Psoas muscle (tissue), 8 donors: ENCODE measurements at places on chromosomes 12 and 14. TPM values are rescaled to one million over a fixed set of nuclear protein-coding genes. Genes with fewer than 3 reads are reported as not detected.

GRCh38 chr12:103499571-103499970, 3.8 kb upstream of the C12orf42 start:
- peaks cover 10% of the 10 kb centered on the region for H3K27me3 ChIP-seq
- no peak overlapping the region for H3K4me3 ChIP-seq
- DNase-seq, result no peak
- H3K4me1 ChIP-seq, result no peaks in the 10 kb centered on the region

The FOXN4 gene
- not detected for total RNA-seq

The DDX54 gene
- total RNA-seq, result 93.5 TPM

GRCh38 chr14:77980475-77981321, 180.8 kb downstream of the ADCK1 start:
- H3K4me1 ChIP-seq, result no peaks in the 10 kb centered on the region
- H3K4me3 ChIP-seq, result peak overlapping the region; percentile 55
- peaks cover 6% of the 10 kb centered on the region for H3K27me3 ChIP-seq

- no peak for DNase-seq
- no peaks in the 10 kb centered on the region for H3K36me3 ChIP-seq
- peaks cover 12% of the 10 kb centered on the region for H3K4me1 ChIP-seq
Observed at GRCh38 chr14:77375164-77375950, 1.5 kb downstream of the TMED8 start.

GRCh38 chr12:109943811-109944210, 43.7 kb downstream of the TCHP start:
- peaks cover 18% of the 10 kb centered on the region for H3K4me1 ChIP-seq
- no peak overlapping the region for H3K27ac ChIP-seq
- no peaks in the 10 kb centered on the region for H3K27me3 ChIP-seq
- no peak overlapping the region for H3K4me3 ChIP-seq
- no peak for DNase-seq

GRCh38 chr12:42758806-42759205, 169.3 kb upstream of the PRICKLE1 start:
- H3K27me3 ChIP-seq, result no peaks in the 10 kb centered on the region
- H3K36me3 ChIP-seq, result no peaks in the 10 kb centered on the region
- H3K4me3 ChIP-seq, result no peak overlapping the region
- DNase-seq, result no peak
- peaks cover 19% of the 10 kb centered on the region for H3K4me1 ChIP-seq

DNA sequence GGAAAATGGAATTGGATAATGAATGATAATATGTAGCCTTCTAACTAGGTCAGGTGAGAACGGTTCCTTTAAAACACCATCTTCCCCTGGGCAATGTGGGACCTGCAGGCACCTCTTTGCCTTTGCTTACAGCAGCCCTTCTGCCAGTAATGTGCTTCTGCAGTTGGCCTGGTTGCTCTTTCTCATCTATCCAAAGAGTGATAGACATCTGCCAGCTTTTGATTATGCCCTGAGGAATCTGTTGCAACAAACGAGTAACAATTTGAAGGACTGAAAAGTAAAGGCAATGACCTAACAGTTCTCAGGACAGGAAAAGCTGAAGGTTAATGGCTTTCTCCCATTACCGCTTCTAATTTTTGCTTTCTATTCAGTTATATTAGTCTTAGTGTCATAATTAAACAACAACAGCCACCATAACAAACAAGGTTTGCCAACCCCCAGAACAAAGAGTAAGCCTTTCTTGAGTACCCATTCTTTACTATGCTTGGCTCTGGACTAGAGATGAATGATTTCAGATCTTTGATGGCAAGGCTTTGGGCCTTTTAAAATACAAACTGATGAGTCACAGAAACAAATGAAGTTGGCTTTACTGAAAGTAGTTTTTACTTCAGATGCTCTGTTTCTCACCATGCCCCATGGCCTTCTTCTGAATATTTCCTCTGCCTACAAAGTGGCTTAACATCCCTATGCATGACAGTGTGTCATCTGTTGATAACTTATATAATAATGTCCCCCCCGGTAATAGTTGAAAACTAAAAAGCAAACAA, 76.1 kb upstream of the KRR1 start:
- no peaks in the 10 kb centered on the region for H3K27me3 ChIP-seq
- no peak overlapping the region for H3K4me3 ChIP-seq
- no peaks in the 10 kb centered on the region for H3K36me3 ChIP-seq
- no peak for DNase-seq

- no peak for DNase-seq
- no peak overlapping the region for H3K27ac ChIP-seq
Observed at GRCh38 chr14:32013083-32013482, 64.0 kb upstream of the ARHGAP5 start.

GRCh38 chr12:123269896-123270213, 1.8 kb downstream of the CDK2AP1 start:
- peaks cover 27% of the 10 kb centered on the region for H3K4me1 ChIP-seq
- H3K4me3 ChIP-seq, result peak overlapping the region; percentile 62
- H3K27me3 ChIP-seq, result no peaks in the 10 kb centered on the region
- H3K27ac ChIP-seq, result peak overlapping the region; percentile 44
- no peak for DNase-seq
- H3K36me3 ChIP-seq, result no peaks in the 10 kb centered on the region

GRCh38 chr14:93954900-93955849, 21.2 kb downstream of the ASB2 start:
- DNase-seq, result peak; percentile 54
- no peaks in the 10 kb centered on the region for H3K27me3 ChIP-seq
- H3K4me3 ChIP-seq, result no peak overlapping the region
- no peaks in the 10 kb centered on the region for H3K36me3 ChIP-seq
- H3K4me1 ChIP-seq, result peaks cover 88% of the 10 kb centered on the region
- peak overlapping the region; percentile 98 for H3K27ac ChIP-seq

DNA sequence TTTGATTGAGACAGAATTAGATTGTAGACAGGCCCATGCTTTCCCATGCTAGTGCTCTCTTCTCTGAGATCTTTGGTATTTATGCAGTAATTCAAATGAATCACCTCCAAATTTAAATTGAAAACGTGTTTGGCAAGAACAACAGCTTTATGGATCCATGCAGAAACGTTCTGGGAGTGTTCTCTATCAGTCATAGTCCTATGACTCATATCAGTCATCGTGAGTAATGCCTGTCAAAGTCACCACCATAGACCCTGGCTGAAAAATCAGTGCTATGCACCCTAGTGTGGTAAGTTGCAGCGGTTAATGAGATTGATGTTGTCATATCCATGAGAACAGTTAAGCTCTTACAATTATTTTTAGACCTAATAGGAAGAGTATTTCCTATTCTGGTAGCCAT, 90.1 kb upstream of the FOXG1 start:
- no peak overlapping the region for H3K27ac ChIP-seq
- H3K27me3 ChIP-seq, result no peaks in the 10 kb centered on the region
- no peaks in the 10 kb centered on the region for H3K36me3 ChIP-seq
- no peak overlapping the region for H3K4me3 ChIP-seq

The RIMKLB gene
- total RNA-seq, result 19.1 TPM

DNA sequence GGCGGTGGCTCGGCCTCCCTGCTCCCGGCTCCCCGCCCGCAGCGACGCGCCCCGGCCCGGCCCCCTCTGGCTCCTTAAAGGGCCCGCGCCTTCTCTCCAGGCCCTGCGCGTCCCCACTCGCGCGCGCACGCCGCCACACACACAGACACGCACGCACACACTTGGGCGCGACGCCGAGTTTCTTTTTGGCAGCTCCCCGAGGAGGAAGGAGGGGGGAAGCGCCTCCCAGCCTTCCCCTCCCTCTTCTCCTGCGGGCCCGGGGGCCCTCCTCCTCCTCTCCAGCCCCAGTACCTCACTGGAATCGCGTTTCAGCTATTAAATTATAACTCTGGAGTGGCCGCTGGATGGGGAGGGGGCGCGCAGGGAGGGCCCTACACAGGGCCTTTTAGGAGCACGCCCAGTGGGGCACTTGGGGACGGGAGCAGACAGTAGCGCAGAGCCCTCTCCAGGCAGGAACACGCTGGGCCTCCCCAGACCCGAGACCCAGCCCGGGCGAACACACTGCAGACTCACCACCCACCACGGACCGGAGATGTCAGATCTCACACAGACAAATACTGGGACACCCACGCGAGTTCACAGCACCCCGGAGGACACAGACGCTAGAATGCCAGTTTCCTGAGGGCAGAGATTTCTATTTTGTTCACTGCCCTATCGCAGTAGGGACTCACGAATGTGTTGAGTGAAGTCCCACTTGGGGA, 411 bp upstream of the NCOR2 start:
- H3K4me1 ChIP-seq, result peaks cover 29% of the 10 kb centered on the region
- peak overlapping the region; percentile 65 for H3K4me3 ChIP-seq
- H3K36me3 ChIP-seq, result no peaks in the 10 kb centered on the region

- H3K27me3 ChIP-seq, result no peaks in the 10 kb centered on the region
- no peak overlapping the region for H3K4me3 ChIP-seq
- no peaks in the 10 kb centered on the region for H3K4me1 ChIP-seq
- H3K36me3 ChIP-seq, result peaks cover 7% of the 10 kb centered on the region
- no peak overlapping the region for H3K27ac ChIP-seq
- DNase-seq, result no peak
Observed at GRCh38 chr14:100488057-100488456, 99.2 kb downstream of the BEGAIN start.

- no peaks in the 10 kb centered on the region for H3K36me3 ChIP-seq
- no peak overlapping the region for H3K27ac ChIP-seq
- H3K4me3 ChIP-seq, result no peak overlapping the region
- no peaks in the 10 kb centered on the region for H3K4me1 ChIP-seq
Observed at GRCh38 chr12:92593734-92594402, 108.9 kb upstream of the PLEKHG7 start.

DNA sequence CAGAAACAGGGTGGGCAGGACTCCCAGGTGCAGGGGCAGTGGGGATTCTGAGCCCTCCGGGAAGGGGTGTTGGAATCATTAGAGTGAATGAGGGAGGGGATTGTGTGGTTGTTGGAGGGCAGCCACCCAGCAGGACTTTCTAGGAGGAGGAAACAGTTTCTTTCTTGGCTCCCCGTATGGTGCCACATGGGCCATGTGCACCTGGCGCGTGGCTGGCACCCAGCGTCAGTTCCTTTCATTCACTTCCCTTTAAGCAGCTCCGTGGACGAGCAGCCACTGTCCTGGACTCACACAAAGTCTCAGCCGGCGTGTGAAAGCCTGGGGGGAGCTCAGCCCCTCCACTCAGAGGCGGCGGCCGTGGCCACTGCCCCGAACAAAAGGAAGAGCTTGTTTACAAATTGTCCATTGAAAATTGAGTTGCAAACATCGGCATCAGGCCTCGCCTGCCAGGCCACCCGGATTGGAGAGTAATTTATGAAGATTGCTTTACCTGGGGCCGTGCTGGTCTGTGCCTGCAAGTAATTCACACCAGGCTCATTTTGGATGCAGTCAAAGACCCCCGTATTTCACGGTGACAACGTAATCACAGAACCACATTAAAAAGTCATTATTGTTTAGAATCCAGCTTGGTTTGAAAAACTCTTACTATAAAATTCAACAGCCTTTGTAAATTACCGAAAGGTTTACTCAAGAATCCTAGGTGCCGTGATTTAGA, 101.7 kb upstream of the C14orf180 start:
- no peaks in the 10 kb centered on the region for H3K27me3 ChIP-seq
- H3K4me1 ChIP-seq, result no peaks in the 10 kb centered on the region
- DNase-seq, result no peak
- H3K36me3 ChIP-seq, result no peaks in the 10 kb centered on the region
- no peak overlapping the region for H3K27ac ChIP-seq
- H3K4me3 ChIP-seq, result no peak overlapping the region

The MGST1 gene
- 12.2 TPM for total RNA-seq

GRCh38 chr12:113818283-113818682, 147.8 kb downstream of the RBM19 start:
- no peak for DNase-seq
- no peaks in the 10 kb centered on the region for H3K4me1 ChIP-seq
- H3K36me3 ChIP-seq, result peaks cover 17% of the 10 kb centered on the region
- no peaks in the 10 kb centered on the region for H3K27me3 ChIP-seq
- H3K4me3 ChIP-seq, result no peak overlapping the region

- H3K27ac ChIP-seq, result no peak overlapping the region
- H3K36me3 ChIP-seq, result no peaks in the 10 kb centered on the region
- no peak overlapping the region for H3K4me3 ChIP-seq
Observed at GRCh38 chr14:80839743-80840142, 101.8 kb downstream of the CEP128 start.

DNA sequence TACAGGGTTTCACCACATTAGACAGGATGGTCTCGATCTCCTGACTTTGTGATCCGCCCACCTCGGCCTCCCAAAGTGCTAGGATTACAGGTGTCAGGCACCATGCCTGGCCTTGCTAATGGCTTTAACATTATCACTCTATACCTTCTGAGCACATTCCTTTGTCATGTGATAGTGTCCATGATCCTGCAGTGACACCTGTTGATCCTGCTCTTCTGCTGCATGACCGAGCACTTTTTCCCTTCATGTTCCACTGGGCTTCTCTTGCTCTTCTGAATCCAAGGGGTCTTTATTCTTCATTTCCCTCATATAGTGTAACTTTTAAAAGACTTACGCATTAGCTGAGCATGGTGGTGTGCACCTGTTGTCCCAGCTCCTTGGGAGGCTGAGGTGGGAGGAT, 11.6 kb downstream of the ZNF268 start:
- no peaks in the 10 kb centered on the region for H3K4me1 ChIP-seq
- no peak overlapping the region for H3K4me3 ChIP-seq
- DNase-seq, result no peak
- no peak overlapping the region for H3K27ac ChIP-seq
- no peaks in the 10 kb centered on the region for H3K27me3 ChIP-seq
- H3K36me3 ChIP-seq, result peaks cover 87% of the 10 kb centered on the region

- no peaks in the 10 kb centered on the region for H3K4me1 ChIP-seq
- H3K36me3 ChIP-seq, result peaks cover 14% of the 10 kb centered on the region
- no peak overlapping the region for H3K4me3 ChIP-seq
Observed at GRCh38 chr12:113823016-113823415, 143.1 kb downstream of the RBM19 start.

- no peak overlapping the region for H3K4me3 ChIP-seq
- no peaks in the 10 kb centered on the region for H3K36me3 ChIP-seq
- no peaks in the 10 kb centered on the region for H3K4me1 ChIP-seq
- no peaks in the 10 kb centered on the region for H3K27me3 ChIP-seq
Observed at GRCh38 chr12:59937148-59937547, 341.3 kb downstream of the SLC16A7 start.

DNA sequence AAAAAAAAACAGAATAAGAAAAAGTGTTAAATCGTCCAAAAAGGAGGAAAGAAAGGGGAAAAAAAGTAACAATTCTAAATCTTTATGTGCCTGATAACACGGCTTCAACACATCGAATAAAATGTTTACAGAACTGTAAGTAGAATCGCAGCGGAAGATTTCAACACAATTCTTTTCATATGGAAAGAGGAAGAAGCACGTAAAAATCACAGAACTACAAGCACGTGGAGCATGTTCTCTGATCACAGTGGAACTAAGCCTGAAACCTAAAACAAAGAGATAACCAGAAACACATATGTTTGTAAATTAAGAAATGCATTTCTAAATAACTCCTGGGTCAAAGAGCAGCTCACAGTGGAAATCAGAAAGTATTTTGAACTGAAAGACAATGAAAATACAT, 8.7 kb downstream of the CLEC7A start:
- no peaks in the 10 kb centered on the region for H3K27me3 ChIP-seq
- DNase-seq, result no peak
- no peaks in the 10 kb centered on the region for H3K4me1 ChIP-seq
- H3K4me3 ChIP-seq, result no peak overlapping the region
- no peak overlapping the region for H3K27ac ChIP-seq

GRCh38 chr12:114684098-114684869, at the start of gene TBX3:
Gene TBX3, minus strand, starts transcription at chr12:114684175. Its CDS starts 975 bp downstream, at chr12:114683200.
- peak within 1 kb of the TSS; percentile 78 for H3K4me3 ChIP-seq
- H3K27ac ChIP-seq, result peak within 1 kb of the TSS; percentile 90
- no peaks in the 10 kb centered on the region for H3K27me3 ChIP-seq
- H3K4me1 ChIP-seq, result peaks cover 9% of the 10 kb centered on the region
- no peaks in the 10 kb centered on the region for H3K36me3 ChIP-seq
- DNase-seq, result peak; percentile 96

The DENND5B gene
- 24.3 TPM for total RNA-seq

- peaks cover 52% of the 10 kb centered on the region for H3K27me3 ChIP-seq
- peak; percentile 54 for DNase-seq
- H3K4me1 ChIP-seq, result peaks cover 17% of the 10 kb centered on the region
- H3K36me3 ChIP-seq, result no peaks in the 10 kb centered on the region
- no peak overlapping the region for H3K27ac ChIP-seq
- peak overlapping the region; percentile 77 for H3K4me3 ChIP-seq
Observed at GRCh38 chr14:105526776-105527380, 495 bp downstream of the TMEM121 start.

The PLEKHG7 gene
- total RNA-seq, result not detected
